ENCODE measurements at places on chromosomes 1 and 21.

- DNase-seq: no peak
Measured at GRCh38 chr1:167776151-167776550, 54.4 kb downstream of the MPZL1 start.

- DNase-seq: no peak
Measured at GRCh38 chr1:17886386-17886785, 131.3 kb downstream of the ACTL8 start.

GRCh38 chr1:162131400-162132321 is 62.2 kb downstream of the NOS1AP start:
- no peak for DNase-seq

GRCh38 chr21:33281096-33281652 is 15.0 kb downstream of the IL10RB start:
- no peak for DNase-seq

GRCh38 chr1:89975540-89976125 is 19.3 kb upstream of the ZNF326 start:
- DNase-seq: no peak

GRCh38 chr1:55519937-55520683 is 304.9 kb upstream of the USP24 start:
- no peak for DNase-seq

DNA sequence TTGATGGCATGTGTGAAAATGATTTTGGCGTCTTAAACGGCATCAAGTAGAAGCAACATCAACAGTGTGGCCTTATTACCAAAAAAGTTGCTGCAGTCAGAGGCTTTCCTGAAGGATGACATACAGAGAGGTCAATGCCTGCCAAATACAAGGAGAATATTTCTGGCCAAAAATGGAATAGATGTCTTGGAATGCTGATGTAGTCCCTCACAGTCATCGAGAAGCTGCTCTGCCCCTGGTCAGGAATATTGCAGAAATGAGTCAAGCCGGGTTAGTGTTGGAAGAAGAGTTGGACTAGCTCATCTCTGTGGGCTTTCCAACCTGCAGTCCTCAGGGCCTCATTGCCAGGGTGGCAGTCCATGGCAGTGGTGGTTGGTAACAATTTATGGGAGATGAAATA is 42.1 kb downstream of the NOS1AP start:
- no peak for DNase-seq

DNA sequence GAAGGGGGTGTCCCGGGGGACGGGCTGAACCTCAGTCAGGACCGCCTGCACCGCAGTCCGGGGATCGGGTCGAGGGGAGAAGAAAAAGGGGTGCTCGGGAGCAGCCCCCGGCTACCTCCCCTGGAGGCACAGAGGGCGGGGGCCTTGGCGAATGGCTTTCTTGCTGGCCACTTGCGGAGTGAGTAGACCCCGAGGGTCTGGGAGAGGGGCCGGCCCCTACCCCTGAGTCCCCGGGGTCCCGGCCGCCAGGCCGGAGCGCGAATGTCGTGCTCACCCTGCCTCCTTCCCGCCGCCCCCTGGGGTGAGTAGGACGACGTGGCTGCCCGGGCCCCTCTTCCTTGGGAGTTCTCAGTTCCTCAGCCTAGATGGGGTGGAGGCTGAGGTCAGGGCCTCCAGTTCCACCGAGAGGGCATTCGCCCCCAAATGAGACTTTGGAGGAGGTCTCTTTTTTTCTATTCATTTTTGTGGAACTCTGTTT is 113.0 kb downstream of the OSBPL9 start:
- no peak for DNase-seq

GRCh38 chr1:22641906-22642636 is 1.4 kb upstream of the C1QC start:
- DNase-seq: peak; percentile 66

DNA sequence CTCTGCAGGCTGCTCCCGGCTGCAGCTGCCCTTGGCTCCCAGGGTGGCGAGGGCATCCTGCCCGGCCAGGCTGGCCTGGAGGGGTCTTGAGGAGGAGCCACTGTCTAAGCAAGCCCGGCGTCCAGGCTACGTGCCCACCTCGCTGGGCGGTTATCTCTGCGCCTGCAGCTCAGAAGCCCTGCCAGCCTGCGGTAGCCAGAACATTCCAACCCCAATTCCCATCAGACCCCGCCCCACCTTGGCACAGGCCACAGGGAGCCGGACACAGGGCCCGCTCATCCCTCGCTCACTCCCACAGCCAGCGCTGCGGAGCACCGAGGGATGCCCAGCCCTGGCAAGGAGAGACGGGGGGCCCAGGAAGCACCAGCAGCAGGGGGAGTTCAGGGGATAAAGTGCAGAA is 53.9 kb downstream of the MEGF6 start:
- DNase-seq: no peak

DNA sequence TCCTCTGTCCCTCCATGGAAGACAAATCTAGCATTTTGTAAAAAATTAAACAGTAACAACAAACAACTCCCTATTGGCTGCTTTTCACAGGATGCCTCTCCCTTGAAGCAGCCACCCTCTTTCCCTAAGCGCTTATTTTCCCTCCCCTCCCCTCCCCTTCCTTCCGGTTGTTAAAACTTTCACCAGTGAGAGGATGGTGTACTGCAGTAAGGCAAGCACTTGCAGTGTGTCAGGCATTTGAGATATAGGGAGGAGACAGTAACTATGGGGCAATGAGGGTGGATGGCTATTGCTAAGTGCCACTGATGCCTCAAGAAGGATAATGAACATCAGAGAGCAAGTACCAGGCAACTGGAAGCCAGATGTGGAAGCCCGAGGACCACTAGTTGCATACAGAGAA is 19.1 kb upstream of the KIAA1614 start:
- DNase-seq: no peak

- DNase-seq: no peak
Measured at GRCh38 chr1:29785554-29785953, 549.2 kb downstream of the PTPRU start.

- DNase-seq: no peak
Measured at GRCh38 chr1:62317021-62317768, 2.0 kb downstream of the KANK4 start.

DNA sequence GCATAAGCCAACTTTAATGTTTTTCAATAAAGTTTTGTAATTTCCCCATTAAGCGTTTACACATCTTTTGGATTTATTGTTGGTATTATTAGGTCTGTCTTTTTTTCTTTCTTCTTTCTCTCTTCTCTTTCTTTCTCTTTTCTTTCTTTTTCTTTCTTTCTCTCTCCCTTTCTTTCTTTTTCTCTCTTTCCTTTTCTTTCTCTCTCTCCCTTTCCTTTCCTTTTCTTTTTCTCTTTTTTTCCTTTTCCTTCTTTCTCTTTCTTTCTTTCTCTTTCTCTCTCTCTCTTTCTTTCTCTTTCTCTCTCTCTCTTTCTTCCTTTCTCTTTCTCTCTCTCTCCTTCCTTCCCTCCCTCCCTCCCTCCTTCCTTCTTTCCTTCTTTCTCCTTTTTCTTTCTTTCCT is 31.3 kb downstream of the ERRFI1 start:
- DNase-seq: no peak

DNA sequence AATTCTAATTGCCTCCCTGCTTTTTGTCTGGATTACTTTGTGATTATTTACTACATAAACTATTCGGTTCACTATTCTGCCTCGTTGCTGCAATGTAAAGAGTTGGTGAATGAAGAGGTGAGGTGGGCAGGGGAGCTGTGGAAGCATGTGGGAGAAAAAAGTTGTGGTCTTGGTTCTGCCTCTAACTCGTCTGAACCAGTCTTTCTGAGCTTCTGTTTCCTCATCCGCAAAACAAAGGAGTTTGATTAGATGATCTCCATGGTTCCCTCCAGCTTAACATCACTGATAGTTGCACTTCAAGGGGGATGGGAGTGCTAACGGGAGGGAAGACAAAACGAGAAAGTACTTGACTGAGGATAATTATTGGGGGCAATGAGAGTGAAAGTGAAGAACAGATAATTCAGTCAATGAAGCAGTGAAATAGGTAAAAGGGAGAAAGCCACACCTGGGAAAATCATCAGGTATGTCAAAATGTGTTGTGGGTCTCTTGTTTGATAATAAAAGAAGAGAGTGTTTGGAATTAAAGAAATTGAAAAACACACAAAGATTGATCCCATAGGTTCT is 26.2 kb upstream of the UHMK1 start:
- no peak for DNase-seq

DNA sequence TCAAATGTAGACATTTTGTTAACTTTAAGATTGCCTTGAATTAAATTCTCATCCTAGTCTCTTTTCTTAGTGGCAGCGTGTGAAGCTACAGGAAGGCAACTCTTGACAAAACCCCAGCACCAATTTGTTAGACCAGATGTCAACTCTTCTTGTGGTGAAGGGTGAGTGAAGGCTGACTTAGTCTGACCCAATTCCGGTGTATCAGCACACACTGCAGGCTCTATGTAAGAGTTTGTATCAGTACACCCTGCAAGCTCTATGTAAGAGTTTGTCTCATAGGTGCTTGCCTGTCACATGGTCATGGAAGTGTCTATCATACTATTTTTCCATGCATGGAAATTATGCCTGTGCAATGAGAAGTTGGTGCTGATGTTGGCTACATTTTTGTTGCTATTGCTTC is 16.8 kb downstream of the CR2 start:
- no peak for DNase-seq

GRCh38 chr1:11847667-11848372 is at the start of gene NPPA:
NPPA (minus strand) TSS chr1:11847783; CDS start chr1:11847684, 99 bp downstream.
- DNase-seq: no peak

- DNase-seq: no peak
Measured at GRCh38 chr21:41052820-41053555, 115.0 kb upstream of the BACE2 start.

DNA sequence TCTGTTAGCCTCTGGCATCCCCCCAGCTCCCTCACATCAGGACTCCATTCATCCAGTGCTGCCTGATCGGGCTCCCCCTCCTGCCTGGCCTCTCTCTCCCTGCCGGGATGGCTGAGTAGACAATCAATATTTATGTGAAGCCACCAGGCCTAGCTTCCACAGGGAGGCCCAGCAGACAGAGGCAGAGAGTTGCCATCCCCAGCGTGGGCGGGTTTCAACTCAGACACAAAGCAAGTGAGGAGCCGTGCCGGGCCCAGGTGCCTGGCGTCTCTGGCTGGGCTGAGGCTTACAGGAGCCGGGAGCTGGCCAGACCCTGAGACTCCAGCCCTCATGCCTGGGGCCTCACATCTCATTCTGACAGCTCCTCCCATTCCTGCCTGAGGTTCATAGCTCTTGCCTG is 34.5 kb upstream of the ATP2B4 start:
- DNase-seq: no peak

DNA sequence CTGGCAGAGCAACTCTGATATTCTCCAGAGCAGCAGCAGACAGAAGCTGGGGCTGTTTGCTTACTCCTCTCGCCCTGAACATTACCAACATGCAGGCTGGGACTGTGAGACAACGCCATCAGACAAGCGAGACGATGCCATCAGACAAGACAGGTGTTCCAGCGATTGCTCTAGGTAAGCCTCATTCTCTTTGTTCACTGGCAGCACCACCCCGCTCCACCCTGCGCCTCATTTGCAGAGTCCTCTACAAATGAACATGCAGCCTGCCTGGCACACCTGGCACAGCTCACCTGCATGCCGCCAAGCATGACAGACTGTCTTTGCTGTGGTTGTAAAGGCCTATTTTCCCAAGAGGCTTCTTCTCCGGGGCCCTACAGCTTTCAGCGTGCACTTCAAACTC is 346.2 kb downstream of the SMYD3 start:
- DNase-seq: peak; percentile 5

GRCh38 chr1:33268927-33269610 is 12.8 kb downstream of the ZNF362 start:
- no peak for DNase-seq

DNA sequence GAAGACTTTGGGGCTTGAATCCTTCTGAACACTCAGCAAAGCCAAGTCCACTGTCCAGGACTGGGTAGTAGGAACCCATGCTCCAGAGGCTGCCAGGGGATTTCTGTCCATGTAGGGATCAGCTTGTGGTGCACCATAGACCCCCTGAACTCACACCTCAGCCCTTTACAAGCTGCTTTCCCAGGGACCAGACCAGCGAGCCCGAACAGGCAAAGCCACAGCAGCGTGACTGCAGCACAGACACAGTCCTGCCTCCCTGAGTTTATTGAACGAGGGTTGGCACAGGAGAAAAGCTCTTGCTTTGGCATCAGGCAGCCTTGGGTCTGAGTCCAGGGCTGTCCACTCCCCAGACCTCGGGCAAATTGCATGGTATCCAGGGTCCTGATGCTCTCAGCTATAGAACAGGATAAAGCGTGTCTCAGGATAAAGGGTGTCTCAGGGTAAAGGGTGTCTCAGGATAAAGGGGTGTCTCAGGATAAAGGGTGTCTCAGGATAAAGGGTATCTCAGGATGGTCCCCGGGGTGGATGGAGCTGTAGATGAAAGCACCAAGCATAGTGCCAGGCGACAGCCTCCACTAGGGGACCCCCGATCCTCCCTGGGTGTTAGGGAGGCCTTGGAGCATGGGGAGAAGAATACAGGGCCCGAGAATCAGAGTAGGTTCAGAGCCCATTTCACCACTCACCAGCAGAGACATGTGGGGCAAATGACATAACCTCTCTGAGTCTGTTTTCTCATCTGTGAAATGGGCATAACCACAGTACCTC is 648.8 kb downstream of the NPHP4 start:
- no peak for DNase-seq

DNA sequence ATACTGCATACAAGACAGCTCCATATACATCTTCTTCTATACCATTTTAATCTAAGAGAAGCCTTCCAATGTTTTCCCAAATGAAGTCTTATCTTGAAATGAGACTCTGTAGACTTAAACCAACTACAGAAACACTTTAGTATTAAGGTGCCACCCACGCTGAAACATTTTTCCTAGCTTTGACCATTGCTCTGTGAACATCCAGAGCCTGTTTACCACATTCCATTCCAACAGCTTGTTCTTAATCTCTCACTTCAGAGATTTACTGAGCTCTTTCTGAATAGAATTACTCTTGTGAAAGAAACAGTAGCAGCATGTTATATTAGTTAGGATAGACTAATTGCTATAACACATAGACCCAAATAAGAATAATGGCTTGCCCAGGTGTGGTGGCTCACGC is 19.6 kb upstream of the POGZ start:
- DNase-seq: no peak

DNA sequence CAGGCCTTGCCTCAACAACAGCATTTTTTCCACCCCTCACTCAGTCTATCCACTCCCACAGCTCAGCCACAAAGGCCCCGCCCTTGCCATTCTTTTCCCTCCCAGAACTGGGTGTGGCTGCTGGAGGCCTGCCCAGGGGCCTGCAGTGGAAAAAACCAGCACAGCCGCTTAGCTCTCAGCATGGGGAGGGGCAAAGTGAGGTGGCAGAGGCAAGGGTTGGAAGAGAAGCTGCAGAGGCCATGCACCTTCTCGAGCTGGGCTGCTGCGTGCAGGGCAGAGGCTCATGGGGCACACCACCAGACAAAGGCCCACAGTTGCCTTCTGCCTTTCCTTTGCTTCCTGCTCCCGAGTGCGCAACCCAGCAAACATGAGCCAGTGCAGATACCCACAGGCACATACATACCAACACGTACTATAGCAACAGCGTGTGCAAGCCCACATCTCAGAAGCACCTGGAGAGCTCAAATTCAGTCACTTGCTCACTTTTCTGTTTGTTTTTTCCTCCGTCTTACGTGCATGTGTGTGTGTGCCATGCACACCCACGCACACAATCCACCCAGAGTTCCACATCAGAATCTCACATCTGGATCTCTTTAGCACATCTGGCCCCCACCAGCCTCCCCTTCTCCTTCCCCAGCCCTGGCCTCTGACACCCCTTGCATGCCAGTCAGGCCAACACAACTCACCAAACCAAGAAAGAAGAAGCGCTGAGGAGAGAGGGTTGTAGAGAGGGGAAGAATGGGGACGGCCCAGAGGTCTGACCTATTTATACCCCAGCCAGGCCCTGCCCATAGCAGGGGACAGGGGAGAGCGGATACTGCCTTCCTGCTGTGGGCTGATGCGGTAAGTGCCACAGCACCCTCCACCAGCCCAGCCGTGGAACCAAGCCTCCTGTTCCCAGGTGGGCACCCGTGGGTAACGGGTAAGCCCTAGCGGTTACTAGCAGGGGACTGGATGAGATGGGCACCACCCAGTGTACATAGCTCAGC is at the start of gene S100A4:
S100A4 (minus strand) TSS at position 740 of the 989 bp plus-strand sequence. CDS start 1,012 bp downstream, outside the sequence.
- DNase-seq: peak; percentile 87
